Left cardiac atrium (tissue), 4 donors: ENCODE measurements at places on chromosomes 16 and 17. TPM values are rescaled to one million over a fixed set of nuclear protein-coding genes. Genes with fewer than 3 reads are reported as not detected.

DNA sequence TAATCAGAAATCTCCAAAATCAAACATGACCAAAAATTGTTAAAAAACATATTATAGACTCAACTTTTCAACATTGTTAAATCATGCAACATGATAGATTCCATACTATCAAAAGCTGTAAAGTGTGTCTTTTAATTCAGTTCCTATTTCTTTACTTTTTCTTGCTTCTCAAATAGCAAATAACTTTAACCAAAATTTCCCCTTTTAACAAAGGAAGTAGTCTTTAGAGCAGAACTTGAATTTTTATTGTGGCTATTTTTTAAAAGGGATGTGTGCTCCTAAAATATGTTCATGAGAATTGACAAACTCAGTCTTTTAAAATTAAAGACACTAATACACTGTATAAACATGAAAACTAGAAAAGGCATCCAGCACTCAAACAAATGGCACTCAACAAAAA, 49.1 kb downstream of the SPAG9 start:
- DNase-seq = no peak

DNA sequence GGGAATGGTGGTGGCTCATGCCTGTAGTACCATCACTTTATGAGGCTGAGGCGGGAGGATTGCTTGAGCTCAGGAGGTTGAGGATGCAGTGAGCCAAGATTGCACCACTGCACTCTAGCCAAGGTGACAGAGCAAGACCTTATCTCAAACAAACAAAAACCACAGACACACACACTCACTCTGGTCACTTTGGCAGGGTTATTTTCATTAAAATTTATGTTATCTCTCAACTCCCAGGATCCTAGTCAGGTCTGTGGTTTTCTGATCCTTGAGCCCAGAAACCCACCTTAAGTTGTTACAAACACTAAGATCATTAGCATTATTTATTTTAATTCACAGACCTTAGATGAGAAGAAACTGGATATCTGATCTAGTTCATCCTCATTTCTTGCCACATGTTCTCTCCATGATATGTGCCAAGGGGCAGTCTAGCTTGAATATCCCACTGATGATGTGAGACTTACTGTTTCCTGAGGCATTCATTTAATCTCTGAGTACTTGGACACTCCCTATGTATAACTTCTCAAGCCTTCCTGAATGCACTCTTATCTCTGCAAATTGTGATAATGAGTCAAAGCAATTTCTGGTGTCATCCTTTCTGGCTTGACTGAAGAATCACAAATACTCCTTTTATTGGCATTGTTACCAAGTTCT, 9.6 kb downstream of the ABHD15 start:
- no peak for DNase-seq

- no peak for DNase-seq
Observed at GRCh38 chr17:72307836-72308235, 187.0 kb downstream of the SOX9 start.

The DPEP1 gene
- total RNA-seq = not detected

DNA sequence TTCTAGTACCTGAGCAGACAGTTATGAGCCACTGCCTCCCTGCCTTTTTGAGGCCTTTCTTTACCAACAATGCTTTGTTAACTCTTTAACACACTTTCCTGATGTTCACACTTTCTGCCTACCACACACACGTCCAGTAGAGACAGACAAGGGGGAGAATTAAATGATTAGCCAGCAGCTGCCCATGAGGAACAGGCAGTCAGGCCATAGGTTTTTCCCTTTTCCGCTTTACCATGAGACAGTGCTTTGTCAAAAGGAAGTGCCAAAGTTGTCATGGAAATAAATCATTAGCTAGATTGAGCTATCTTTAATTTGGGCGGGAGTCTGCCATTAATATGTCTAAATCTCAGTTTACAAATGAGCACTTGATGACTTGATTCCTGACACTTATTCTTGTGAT, 102.1 kb downstream of the PITPNC1 start:
- DNase-seq = no peak

The OVCA2 gene
- total RNA-seq = 26.5 TPM

GRCh38 chr16:50154420-50154950, 1.4 kb downstream of the TENT4B start:
- no peak for DNase-seq

The ATP2A1 gene
- 0.37 TPM for total RNA-seq

DNA sequence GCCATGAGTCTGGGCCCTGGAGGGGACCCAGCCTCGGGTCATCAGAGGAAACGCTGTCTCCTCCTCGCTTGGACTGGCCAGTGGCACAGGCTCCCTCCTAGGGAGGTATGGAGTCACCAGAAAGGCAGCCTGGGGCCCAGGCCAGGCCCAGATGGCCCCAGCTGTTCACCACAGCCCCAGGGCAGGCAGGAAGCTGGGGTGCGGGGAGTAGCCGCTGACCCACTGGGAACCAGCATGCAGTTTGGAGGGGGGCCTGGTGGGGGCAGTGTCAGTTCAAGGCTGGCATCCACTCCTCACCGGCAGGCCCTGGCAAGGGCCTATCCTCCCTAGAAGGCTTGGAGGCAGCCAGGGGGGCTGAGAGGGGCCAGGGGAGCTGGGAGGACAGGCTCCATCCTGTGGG, 48.8 kb downstream of the SDK2 start:
- DNase-seq = peak; percentile 51

- DNase-seq = peak; percentile 55
Observed at GRCh38 chr17:74176546-74177001, 26.9 kb upstream of the RPL38 start.

- DNase-seq = no peak
Observed at GRCh38 chr17:57050306-57050705, 34.7 kb upstream of the AKAP1 start.

GRCh38 chr16:53071748-53072301, 17.0 kb downstream of the CHD9 start:
- DNase-seq = peak; percentile 77

- no peak for DNase-seq
Observed at GRCh38 chr17:56599088-56599487, 5.6 kb downstream of the NOG start.

The ANKRD40CL gene
- not detected for total RNA-seq

DNA sequence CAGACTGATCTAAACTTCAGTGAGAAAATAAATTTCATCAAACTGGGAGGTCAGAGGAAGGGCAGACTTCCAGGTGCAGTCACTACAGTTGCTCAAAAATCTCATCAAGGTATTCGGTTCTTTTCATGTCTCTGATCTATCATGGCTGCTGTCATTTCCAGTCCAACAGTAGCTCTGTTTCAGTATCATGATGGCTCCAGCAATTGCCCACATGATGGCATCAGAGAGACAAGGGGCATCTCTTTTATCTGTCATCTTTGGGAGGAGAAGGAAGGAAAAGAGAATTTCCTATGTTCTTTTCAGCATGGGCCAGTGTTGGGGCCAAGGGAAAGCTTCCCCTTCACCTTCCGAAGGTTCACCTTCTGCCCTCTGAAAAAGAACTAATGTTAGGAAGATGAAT, 504.9 kb upstream of the HSBP1 start:
- no peak for DNase-seq

- no peak for DNase-seq
Observed at GRCh38 chr16:5257462-5257861, 159.9 kb upstream of the EEF2KMT start.

- no peak for DNase-seq
Observed at GRCh38 chr16:83870830-83871229, 28.1 kb upstream of the MLYCD start.

The ZNF821 gene
- 5.7 TPM for total RNA-seq

The GP1BA gene
- 0.15 TPM for total RNA-seq

The EZH1 gene
- 28.7 TPM for total RNA-seq

DNA sequence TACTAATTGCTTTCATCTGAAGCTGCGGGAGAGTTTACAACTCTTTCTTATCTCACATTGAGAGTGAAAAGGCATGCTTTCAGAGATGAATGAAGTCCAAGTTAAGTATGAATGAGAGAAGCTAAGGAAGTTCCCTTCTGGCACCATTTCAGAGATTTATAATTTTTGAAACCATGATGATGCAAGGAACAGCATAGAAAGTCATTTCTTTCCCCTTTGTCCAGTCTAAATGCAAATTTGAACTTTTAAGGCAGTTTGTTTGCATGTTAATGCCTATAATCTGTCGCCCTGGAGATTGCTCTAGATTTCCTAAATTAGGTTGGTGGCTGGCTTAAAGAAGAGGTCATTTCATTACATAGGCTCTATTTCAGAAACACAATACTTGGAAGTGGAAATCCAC, 594.8 kb upstream of the GOT2 start:
- no peak for DNase-seq

The FKBP10 gene
- 47.3 TPM for total RNA-seq

GRCh38 chr16:272633-273546, 2.9 kb downstream of the RGS11 start:
- DNase-seq = no peak

DNA sequence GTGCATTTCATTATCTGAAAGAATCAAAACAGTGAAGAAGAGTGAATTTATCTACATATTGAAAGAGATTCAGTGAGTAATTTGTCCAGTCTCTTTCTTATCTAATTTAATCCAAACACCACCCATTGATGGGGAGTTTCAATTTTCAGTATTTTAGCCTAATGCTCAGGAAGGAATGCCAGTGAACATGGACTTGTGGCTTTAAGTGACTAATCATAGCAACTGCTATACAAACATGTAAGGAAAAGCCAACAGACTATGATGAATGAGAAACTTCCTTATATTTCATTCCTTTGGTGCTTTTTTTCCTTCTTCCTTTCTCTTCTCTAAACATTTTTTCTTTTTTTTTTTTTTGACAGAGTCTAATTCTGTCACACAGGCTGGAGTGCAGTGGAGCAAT, 885.8 kb downstream of the KCNJ2 start:
- DNase-seq = no peak

GRCh38 chr16:78483124-78483992, 383.9 kb downstream of the WWOX start:
- no peak for DNase-seq

DNA sequence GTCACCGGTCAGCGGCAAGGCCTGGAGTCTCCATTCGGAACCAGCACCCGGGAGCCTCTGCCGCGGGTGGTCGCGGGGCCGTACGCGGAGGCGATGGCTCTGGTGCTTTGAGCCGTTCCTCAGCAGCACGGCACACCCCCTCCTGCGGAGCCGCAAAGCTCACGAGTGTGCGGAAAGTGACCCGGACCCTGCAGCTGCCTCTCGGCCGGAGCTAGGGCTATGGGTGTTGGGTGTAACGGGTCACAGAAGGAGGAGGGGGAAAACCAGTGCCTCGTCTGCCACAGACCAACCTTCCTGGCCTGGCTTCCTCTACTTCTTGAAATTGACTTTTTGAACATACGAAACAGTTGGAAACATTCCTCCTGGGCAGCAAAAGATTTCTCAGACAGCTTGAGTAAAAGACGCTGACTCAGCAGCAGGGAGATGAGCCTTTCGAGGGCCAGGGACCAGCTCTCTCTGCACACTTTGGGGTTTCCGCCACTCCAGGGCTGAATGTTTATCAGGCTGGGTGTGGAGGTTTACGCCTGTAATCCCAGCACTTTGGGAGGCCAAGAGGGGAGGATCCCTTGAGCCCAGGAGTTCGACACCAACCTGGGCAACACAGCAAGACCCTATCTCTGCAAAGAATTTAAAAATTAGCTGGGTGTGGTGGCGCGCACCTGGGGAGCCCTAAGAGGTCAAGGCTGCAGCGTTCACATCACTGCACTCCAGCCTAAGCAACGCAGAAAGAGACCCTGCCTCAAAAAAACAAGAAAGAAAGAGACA, 26.4 kb upstream of the PITPNA start:
- DNase-seq = no peak

DNA sequence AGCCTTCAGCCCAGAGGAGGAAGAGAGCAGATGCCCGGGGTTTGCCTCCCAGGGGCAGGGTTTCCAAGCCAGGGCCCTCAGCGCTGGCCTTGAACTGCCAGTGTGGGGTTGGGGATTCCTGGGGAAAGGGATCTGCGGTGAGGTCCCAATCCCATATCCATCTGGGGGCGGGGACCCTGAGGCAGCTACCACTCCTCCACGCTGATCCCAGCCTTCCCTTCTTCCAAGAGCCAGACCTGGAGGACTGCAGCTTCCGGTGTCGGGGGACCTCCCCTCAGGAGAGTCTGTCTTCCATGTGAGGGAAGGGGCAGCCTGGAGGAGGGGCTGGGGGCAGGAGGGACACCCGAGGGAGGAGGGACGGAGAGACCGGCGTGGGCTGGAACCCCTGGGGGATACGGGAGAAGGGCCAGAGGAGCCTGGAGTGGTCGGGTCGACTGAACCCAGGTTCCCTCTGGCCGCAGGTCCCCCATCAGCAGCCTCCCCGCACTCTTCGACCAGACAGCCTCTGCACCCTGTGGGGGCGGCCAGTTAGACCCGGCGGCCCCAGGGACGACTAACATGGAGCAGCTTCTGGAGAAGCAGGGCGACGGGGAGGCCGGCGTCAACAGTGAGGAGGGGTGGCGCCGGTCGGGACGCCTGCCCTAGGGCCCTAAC, 10.7 kb upstream of the CISD3 start:
- no peak for DNase-seq

DNA sequence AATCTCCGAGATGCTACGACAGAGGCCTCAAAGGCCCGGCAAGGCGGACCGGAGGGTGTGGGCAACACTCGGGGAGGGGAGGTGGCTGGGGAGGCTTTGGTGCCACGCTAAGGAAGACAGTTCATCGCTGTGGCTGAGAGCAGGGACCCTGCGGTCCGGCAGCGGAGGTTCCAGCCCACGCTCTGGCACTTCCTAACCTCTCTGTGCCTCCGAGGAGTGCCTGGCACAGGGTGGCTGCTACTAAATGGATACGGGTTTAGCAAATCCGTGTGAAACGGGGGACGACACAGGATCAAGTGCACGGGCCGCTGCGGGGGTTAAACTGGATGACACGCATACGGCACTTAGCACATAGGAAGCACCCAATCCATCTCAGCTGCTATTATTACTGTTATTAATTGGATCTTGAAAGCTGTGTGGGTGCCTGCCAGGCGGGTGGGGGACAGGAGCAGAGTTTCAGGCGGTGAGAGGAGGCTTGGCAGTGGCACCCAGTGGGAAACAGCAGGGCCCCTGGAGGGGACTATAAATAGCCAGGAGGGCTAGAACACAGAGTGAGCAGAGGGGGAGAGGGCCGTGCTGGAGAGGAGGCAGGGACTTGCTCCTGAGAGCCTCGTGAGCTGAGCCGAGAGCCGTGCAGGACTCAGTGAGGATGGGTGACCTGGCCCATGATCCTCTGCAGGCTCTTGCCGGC, 45.0 kb downstream of the ABR start:
- DNase-seq = peak; percentile 66

The RPAIN gene
- total RNA-seq = 26.3 TPM

The MYL4 gene
- total RNA-seq = 5,418 TPM

- no peak for DNase-seq
Observed at GRCh38 chr16:46808997-46809396, 22.0 kb downstream of the C16orf87 start.
